ENCODE measurements at places on chromosomes 2 and 18. TPM values are rescaled to one million over a fixed set of nuclear protein-coding genes. Genes with fewer than 3 reads are reported as not detected.

DNA sequence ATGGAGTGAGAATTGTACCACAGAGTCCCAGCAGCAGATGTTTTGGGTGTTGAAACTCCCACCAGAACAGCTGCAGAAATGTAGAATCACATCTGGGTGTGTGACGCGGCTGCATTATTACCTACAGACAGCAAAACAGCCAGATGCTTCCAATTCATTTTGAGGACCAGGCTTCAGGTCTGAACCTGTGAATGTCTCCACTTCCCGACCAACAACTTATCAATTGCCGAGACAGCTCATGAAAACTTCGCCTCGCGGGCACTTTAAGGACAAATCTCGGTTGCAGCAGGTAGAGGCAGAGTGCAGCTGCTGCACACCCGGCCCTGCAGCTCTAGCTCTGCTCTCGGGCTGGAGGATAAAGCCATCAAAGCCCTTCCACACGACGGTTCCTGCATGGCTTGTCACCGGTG lies 202.0 kb downstream of the HRH4 start:
- no peak for DNase-seq
- H3K36me3 ChIP-seq = no peaks in the 10 kb centered on the region
- H3K27me3 ChIP-seq = peaks cover 5% of the 10 kb centered on the region
- no peak overlapping the region for H3K4me3 ChIP-seq

The DSG1 gene
- not detected for total RNA-seq

The ZAP70 gene
- total RNA-seq = 166 TPM

GRCh38 chr2:28423856-28424605 lies 31.4 kb downstream of the FOSL2 start:
- H3K27ac ChIP-seq = peak overlapping the region; percentile 86
- peaks cover 49% of the 10 kb centered on the region for H3K4me1 ChIP-seq
- peak overlapping the region; percentile 24 for H3K4me3 ChIP-seq
- DNase-seq = peak; percentile 57
- H3K27me3 ChIP-seq = no peaks in the 10 kb centered on the region
- peaks cover 8% of the 10 kb centered on the region for H3K36me3 ChIP-seq

DNA sequence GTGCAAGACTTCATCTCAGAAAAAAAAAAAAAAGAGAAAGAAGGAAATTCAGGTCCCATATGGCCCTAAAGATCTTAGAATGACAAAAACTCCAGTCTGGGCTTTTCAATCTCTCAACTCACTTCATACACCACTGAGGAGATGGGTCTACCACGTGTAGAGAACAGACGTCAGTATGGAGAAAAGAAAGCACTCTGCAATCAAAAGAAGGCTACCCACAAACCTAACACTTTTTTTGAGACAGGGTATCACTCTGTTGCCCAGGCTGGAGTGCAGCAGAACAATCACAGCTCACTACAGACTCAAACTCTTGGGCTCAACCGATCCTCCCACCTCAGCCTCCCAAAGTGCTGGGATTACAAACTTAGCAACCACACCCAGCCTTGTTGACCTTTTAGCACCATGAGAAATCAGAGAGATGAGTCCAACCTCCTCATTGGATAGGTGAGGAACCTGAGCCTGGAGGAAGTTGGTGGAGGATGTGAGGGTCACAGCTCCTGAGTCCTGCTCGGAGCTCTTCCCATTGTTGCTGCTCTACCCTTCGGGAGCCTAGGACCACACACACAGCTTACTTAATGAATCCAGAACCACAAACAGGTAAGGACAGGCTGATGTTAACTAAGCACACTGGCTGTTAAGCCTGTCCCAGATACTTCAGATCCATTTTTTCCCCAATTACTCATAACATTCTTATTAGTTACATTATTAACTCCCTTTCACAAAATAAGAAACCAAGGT lies 23.7 kb downstream of the TBC1D8 start:
- no peak overlapping the region for H3K27ac ChIP-seq
- peaks cover 3% of the 10 kb centered on the region for H3K4me1 ChIP-seq
- no peaks in the 10 kb centered on the region for H3K27me3 ChIP-seq
- no peaks in the 10 kb centered on the region for H3K36me3 ChIP-seq
- H3K4me3 ChIP-seq = no peak overlapping the region

- peaks cover 3% of the 10 kb centered on the region for H3K4me1 ChIP-seq
- no peak overlapping the region for H3K27ac ChIP-seq
- no peaks in the 10 kb centered on the region for H3K36me3 ChIP-seq
- H3K4me3 ChIP-seq = no peak overlapping the region
Measured at GRCh38 chr18:58843688-58844035, 21.0 kb upstream of the ZNF532 start.

- no peak for DNase-seq
- H3K4me1 ChIP-seq = no peaks in the 10 kb centered on the region
- H3K27ac ChIP-seq = no peak overlapping the region
- no peaks in the 10 kb centered on the region for H3K36me3 ChIP-seq
- H3K4me3 ChIP-seq = no peak overlapping the region
- H3K27me3 ChIP-seq = no peaks in the 10 kb centered on the region
Measured at GRCh38 chr2:45759310-45759851, 107.9 kb downstream of the PRKCE start.

- DNase-seq = no peak
- no peaks in the 10 kb centered on the region for H3K4me1 ChIP-seq
- H3K27ac ChIP-seq = no peak overlapping the region
- H3K4me3 ChIP-seq = no peak overlapping the region
- no peaks in the 10 kb centered on the region for H3K27me3 ChIP-seq
Measured at GRCh38 chr2:141392517-141393213, 738.2 kb downstream of the LRP1B start.

The FAP gene
- total RNA-seq = not detected

DNA sequence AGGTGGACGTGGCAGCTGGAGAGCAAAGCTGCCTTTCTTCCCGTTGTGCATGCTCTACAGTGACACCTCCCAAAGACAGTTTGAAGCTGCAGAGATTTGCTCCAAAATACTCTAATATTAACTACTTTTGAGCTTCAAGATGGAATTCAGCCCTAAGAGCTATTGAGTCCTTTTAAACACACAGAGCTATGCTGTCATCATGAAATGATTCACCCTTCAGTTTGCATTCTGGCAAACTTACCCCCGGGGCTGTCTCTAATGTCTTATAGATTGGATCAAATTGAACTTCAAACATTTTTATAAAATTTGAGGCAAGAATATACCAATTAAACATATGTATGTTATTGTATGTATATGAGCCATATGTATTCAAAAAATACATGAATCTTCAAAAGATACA lies 110.7 kb upstream of the EFEMP1 start:
- no peak overlapping the region for H3K27ac ChIP-seq
- H3K4me1 ChIP-seq = no peaks in the 10 kb centered on the region
- no peaks in the 10 kb centered on the region for H3K36me3 ChIP-seq
- no peaks in the 10 kb centered on the region for H3K27me3 ChIP-seq
- no peak overlapping the region for H3K4me3 ChIP-seq

DNA sequence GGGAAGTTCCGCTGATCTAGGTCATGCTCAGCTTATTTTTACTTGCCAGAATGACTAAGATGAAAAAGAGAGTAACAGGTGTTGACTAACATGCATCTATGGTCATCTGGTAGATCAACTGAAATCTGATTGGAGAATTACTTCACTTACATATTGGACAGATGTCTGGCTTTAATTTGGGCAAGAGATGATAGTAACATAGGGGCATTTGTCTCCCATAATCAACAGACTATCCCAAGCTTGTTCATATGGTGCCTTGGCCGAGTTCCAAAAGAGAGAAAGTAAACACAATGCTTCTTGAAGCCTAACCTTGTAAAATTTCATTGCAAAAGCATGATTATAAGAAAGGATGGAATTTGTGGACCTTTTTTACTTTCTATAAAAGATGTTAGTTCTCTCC lies 503.7 kb downstream of the ADCYAP1 start:
- DNase-seq = no peak
- H3K4me3 ChIP-seq = no peak overlapping the region
- H3K27me3 ChIP-seq = no peaks in the 10 kb centered on the region
- no peaks in the 10 kb centered on the region for H3K4me1 ChIP-seq

The NDUFB3 gene
- 162 TPM for total RNA-seq

- no peaks in the 10 kb centered on the region for H3K27me3 ChIP-seq
- H3K27ac ChIP-seq = no peak overlapping the region
- no peaks in the 10 kb centered on the region for H3K4me1 ChIP-seq
- no peak for DNase-seq
- H3K4me3 ChIP-seq = no peak overlapping the region
- peaks cover 2% of the 10 kb centered on the region for H3K36me3 ChIP-seq
Measured at GRCh38 chr2:54065411-54065810, 50.0 kb upstream of the ACYP2 start.

DNA sequence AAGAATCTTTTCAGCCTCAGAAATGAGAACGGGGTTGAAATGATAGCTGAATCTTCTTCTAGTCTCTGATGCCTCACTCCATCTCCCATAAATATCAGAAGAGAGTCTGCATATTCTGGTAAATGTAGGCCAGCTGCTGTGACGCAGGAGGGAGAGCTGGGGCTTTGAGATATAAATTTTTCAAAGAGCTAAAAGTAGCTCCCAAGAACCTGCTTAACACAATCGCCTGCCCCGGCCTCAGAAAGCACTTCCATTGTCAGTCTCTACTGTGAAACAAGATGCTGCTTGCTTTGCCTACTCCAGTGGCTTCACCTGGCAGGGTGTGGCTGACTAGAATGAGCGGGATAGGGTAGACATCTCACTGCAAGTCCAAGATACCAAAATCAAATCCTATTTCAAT lies 105.0 kb upstream of the CCDC150 start:
- H3K4me1 ChIP-seq = no peaks in the 10 kb centered on the region
- no peak overlapping the region for H3K4me3 ChIP-seq
- no peak for DNase-seq

GRCh38 chr2:44759823-44760222 lies 181.7 kb upstream of the SIX3 start:
- no peaks in the 10 kb centered on the region for H3K36me3 ChIP-seq
- H3K27me3 ChIP-seq = no peaks in the 10 kb centered on the region
- H3K4me3 ChIP-seq = no peak overlapping the region
- H3K27ac ChIP-seq = no peak overlapping the region
- H3K4me1 ChIP-seq = no peaks in the 10 kb centered on the region

DNA sequence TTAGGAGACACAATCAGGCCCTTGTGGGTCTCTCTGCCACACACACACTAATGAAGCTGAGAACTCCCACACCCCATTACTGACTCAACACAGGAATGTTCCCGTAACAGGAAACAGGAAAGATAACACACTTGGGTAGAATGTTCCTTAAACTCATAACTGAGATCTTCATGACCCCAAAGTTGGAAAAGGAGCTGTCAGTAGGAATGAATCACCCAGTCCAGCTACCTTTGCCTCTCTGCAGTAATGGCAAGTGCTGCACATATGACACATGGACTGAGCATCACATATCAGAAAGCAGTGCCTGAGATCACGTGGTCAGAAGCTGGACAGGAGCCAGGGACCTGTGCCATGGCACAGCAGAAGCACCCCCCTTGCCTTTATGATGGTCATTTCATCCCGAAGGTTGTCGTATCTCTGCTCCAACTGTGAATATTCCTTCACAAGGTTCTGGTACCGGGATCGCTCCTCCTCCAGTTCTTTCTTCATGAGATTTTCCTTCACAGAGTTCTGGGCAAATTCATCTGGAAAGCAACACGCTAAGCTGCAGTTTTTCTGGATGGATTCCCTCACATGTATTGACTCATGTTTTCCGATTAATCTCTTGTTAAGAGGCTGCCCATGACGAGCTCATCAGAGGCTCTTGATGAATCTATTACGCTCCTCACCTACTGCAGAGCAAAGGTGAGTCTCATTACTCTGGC lies 65.4 kb upstream of the ACAA2 start:
- no peak overlapping the region for H3K27ac ChIP-seq
- H3K36me3 ChIP-seq = no peaks in the 10 kb centered on the region
- H3K4me1 ChIP-seq = no peaks in the 10 kb centered on the region
- H3K4me3 ChIP-seq = no peak overlapping the region
- DNase-seq = no peak

GRCh38 chr18:61833978-61834377 lies 58.8 kb downstream of the RNF152 start:
- H3K36me3 ChIP-seq = no peaks in the 10 kb centered on the region
- peaks cover 3% of the 10 kb centered on the region for H3K27me3 ChIP-seq
- no peak for DNase-seq
- H3K4me3 ChIP-seq = no peak overlapping the region

DNA sequence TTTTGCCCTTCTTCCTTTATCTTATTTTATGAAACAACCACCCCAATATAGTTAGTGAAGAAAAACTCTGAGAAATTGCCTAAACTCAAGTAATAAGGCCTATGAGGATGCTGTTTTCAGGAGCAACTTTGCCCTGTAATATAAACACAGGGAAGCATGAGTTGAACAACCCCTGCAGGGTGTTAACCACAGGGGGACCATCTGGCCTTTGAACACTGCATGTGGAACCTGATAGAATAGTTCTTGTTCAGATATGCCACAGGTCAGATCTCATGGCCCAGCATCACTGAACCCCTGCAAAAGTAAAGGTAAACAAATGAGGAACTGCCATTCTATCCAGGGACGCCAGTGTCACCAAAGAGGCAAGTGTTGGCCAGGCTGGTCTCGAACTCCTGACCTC lies 82.6 kb downstream of the MAPK4 start:
- no peaks in the 10 kb centered on the region for H3K27me3 ChIP-seq
- H3K27ac ChIP-seq = no peak overlapping the region
- H3K36me3 ChIP-seq = no peaks in the 10 kb centered on the region
- H3K4me1 ChIP-seq = no peaks in the 10 kb centered on the region

DNA sequence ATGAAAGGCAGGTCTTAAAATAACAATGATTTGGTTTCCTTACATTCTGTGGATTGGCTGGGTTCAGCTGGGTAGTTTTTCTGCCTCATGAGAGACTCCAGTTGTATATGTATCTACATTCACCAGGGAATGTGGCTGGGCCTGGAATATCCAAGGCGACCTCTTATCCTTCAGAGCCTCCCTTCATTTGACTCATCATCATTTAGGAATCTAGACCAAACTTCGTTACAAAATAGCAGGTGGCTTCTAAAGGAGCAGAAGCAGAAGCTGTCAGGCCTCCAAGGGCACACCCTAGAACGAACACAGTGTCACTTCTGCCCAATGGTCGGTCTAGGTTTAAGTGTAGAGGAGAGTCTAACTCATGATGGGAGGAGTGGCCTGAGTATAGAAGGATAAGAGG lies 204.2 kb downstream of the EN1 start:
- peaks cover 2% of the 10 kb centered on the region for H3K27me3 ChIP-seq
- DNase-seq = no peak
- H3K27ac ChIP-seq = no peak overlapping the region
- H3K4me3 ChIP-seq = no peak overlapping the region
- H3K36me3 ChIP-seq = no peaks in the 10 kb centered on the region
